ENCODE measurements at places on chromosomes 13 and 19.

DNA sequence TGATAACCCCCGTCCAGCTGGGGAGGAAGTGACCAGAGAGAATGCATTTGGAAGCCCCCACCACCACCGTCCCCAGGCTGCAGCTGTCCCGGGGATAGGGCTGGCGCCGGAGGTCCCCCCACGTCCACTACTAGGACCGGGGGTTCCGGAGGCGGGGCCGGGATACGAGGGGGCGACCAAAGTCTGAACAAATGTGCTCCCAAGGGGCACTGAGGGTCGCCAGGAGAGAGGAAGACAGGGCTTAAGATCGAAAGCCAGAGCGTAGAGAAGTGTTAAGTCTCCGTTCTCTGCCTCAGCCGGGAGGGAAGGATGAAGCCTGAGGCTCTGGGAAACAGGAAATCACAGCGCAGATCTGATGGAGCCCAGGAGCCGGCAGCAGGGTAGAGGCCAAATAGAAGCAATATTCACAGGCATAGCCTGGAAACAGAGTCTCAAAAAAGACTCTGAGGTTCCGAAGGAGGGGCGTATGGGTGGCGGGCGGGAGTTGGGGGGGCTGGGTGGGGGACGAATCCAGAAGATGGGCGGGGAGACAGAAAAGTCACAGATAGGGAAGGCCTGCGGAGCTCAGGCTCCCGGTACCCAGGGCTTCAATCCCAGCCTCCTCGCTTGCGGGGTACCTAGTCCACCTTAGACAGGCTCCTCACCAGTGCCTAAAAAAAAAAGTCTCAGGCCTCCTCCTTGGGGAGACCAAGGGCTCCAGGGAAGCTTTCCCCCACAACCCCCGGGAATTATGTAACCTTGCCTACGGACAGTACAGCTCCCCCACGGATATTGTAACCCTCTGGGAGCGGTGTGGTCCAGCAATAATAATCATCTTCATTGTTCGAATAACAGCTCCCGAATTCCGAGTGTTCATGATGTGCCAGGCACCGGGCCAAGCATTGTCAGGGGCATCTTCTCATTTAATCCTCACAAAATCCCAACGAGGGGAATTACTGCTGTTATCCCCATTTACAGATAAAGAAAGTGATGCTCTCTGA lies 1.1 kb upstream of the ERF start:
- no peak for DNase-seq

- DNase-seq, result no peak
These were observed 17.4 kb upstream of the C13orf46 start for GRCh38 chr13:113991191-113991669.

DNA sequence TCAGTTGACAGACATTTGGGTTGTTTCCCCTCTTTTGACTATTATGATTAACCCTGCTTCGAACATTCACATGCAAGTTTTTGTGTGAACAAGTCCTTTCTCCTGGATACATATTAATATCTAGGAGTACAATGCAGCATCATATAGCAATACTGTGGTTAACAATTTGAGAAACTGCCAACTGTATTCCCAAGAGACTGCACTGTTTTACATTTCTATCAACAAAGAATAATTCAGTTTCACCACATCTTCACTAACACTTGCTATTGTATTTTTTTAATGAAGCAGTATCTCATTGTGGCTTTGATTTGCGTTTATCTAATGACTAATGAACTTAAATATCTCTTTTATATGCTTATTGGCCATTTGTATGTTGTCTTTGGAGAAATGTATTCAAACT lies 184.6 kb upstream of the NBEA start:
- no peak for DNase-seq

DNA sequence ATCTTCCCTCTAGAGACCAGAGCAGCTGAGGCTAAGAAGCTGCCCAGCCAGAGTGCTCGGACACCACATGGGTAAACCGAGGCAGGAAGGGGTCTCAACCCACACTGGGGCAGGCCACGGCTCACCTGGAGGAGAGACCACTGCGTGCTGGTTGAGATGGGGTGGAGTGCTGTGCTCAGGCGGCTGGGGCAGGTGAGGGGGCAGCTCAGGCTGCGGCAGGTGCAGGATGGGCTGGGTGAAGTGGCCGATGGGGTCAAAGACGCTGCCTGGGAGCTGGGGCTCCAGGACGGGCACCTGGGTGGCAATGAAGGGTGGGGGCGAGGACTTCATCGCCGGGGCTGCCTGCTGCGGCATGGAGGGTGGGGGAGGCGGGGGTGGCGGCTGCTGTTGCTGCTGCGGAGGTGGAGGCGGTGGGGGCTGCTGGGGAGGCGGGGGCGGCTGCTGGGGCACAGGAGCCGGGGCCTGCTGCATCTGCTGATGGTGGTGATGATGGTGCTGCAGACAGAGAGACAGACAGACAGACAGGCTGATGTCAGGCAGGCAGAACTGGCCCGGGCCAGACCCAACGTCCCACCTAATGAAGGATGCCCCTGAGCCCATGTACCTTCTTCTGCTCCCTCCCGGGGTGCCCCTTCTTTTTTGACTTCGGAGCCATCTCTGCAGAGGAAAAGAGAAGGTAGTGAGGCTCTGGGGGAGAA lies 12.0 kb upstream of the EPHX3 start:
- no peak for DNase-seq

GRCh38 chr13:80654638-80655249 lies 313.8 kb upstream of the SPRY2 start:
- DNase-seq, result no peak

DNA sequence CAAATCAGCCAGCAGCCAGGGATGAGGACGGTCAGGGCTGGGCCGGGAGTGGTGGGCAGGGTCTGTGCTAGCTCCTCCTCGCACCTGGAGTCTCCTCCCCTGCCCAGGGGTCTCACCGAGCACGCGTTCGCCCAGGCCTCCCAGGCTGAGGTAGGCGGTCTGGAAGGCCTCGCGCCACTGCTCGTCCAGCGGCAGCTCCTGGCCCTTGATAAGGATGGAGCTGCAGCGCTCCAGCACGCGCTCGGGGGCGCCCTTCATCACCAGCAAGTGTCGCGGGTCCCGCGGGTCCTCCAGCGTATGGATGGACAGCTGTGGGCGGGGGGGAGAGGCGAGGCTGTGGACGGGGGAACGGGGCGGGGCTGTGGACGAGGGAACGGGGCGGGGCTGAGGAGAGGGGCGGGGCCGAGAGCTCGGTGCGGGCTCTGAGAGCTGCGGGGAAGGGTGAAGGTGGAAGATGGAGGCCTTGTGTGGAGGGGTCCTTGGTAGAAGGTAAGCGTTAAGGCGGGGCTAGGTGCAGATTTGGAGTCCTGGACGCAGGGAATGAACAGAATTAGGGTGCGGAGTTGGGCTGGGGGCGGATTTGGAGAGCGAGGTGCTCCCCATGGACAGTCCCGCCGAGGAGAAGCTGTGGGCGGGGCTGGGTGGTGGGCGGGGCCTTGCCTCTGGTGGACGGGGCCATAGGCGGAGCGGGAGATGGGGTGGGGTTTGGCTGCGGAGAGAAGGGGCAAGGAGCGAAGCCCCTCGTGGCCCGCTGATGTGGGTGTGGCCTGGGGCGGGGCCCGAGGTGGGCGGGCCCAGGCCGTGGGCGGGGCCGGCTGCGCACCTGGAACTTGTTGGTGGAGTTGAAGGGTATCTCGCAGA lies 5.7 kb downstream of the ATP4A start:
- peak; percentile 64 for DNase-seq

- DNase-seq, result no peak
These were observed 4.9 kb downstream of the SMG9 start for GRCh38 chr19:43749898-43750297.

DNA sequence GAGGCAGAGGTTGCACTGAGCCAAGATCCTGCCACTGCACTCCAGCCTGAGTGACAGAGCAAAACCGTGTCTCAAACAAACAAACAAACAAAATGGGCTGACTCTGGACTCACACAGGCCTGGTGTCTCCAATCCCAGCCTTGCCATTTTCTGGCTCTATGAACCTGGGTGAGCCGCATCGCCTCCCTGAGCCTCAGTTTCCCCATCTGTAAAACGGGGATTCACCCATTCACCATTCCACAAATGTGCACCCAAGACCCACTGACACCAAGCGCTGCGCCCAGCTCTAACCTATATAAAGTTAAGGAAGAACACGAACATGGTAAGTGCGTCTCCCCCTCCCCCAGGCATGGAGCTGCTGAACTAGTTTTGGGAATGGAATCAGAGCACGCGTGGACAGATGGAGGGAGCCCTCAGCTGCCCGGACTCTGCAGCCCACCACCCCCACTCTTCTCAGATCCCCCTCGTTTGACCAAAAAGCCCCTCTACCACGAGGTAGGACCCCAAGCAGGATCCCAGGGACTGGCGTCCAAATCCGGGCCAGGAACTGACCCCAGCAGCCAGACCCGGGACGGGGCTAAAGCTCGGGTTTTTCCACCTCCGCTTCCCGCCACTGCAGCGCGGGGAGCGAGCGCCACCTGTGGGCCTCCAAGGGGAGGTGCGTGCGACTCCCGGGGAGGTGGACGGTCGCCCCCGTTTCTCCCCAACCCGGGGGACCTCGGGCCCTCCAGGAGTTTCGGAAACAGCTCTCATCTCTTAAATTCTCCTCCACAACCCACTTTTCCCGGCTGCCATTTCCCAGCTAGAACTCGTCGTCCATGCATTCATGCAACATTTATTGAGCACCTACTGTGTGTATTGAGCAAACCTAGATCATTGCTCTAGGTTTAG lies 33.0 kb upstream of the ADGRE5 start:
- DNase-seq, result peak; percentile 83

DNA sequence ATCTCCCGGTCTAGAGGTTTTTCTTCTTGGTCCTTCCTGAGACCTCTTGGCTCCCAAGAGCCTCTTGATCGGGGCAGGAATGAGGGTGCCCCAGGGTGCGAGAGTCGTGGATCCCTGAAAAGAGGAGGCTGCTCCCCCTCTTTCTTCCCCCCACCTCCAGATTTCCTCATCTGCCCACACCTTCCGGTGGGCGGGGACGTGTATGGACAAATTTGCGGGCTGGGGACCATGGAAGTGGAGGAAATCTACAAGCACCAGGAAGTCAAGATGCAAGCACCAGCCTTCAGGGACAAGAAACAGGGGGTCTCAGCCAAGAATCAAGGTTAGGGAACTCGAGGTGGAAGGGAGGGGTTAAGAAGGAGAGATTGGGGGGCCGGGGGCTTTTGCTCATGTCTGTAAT lies at the start of gene MCEMP1:
MCEMP1 (plus strand) TSS at position 237 of the 400 bp plus-strand sequence; CDS start at position 268, 31 bp downstream.
- no peak for DNase-seq

DNA sequence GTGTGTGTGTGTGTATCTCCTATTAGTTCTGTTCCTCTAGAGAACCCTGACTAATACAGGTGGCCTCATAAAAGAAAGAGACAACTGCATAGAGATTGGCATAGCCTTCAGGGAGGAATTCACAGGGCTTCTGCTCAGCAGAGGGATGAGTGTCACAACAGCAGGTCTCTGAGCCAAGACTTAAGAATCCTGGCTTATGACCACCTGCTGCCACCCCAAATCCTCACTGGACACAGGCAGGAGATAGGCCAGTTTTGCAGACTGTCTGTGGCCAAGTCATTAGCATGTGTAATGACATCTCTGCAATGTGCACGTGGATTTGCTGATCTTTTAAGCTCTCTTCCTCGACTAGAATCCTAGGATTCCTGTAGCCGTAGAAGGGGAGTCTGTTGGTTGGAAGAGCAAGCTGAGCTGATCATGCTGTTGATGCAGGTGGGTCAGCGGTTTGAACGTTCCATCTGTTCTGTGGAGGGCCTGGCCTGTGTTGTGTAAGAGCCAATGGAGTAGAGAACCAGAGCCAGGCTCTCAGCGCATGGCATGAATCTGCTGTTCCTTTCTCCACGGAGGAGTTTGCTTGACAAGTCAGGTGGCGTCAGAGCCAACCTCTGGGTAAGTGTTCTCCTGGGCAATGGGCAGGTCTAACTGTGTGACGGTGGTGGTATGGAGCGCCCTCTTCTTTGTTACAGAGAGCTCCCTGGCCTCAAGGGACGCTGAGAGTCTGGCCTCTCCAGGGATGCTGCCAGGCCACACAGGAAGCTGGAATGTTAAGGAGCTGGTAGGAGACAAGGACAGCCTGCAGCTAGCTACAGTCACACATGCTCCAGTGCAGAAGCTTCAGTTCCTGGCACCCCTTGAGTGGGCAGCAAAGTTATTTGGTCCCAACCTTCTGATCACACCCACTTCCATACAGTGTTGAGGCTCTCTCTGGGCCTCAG lies 503.1 kb downstream of the FOXO1 start:
- no peak for DNase-seq

DNA sequence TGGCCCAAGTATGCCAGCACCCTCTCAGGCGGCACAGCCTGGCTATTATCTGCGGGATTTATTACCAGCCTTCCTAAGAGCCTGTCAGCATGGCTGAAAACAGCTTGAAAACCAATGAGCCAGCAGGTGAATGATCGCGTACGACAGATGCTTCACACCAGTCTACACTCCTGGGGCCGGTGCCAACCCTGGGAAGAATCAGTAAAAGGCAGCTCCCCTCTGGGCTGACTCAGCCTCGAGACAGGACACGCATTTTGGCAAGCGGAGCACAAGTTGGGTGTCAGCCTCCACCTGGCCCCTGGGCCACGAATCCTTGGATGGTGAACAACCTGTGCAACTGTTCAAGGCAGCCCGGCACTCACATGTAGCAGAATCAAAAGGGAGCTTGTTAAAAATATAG lies 15.6 kb downstream of the EMP3 start:
- DNase-seq, result no peak

- no peak for DNase-seq
These were observed 47.1 kb downstream of the DCLK1 start for GRCh38 chr13:36084131-36084530.

- DNase-seq, result no peak
These were observed 23.8 kb downstream of the LRFN3 start for GRCh38 chr19:35959968-35960320.

GRCh38 chr19:39355253-39355652 lies 13.0 kb downstream of the SAMD4B start:
- no peak for DNase-seq

GRCh38 chr19:2315818-2316353 lies 7.9 kb upstream of the LINGO3 start:
- DNase-seq, result no peak

DNA sequence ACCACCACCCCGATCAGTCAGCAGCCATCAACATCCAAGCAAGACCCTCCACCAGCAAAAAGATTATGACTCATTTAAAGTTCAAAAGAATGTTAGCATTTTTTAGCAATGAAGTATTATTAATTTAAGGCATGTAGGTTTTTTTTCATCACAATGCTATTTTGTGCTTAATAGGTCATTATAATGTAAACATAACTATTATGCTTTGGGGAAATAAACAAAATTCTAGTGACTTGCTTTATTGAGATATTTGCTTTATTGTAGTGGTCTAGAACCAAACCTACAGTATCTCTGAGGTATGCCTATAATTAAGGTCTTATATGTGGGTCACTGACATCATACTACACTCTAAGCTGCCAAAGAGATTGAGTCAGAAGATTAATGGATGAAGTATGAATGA lies 20.0 kb downstream of the KLF12 start:
- no peak for DNase-seq

- no peak for DNase-seq
These were observed 4.9 kb downstream of the TMEM259 start for GRCh38 chr19:1015782-1016646.
